Body of pancreas (tissue), 4 donors: ENCODE measurements at places on chromosomes 11 and 22. TPM values are rescaled to one million over a fixed set of nuclear protein-coding genes. Genes with fewer than 3 reads are reported as not detected.

DNA sequence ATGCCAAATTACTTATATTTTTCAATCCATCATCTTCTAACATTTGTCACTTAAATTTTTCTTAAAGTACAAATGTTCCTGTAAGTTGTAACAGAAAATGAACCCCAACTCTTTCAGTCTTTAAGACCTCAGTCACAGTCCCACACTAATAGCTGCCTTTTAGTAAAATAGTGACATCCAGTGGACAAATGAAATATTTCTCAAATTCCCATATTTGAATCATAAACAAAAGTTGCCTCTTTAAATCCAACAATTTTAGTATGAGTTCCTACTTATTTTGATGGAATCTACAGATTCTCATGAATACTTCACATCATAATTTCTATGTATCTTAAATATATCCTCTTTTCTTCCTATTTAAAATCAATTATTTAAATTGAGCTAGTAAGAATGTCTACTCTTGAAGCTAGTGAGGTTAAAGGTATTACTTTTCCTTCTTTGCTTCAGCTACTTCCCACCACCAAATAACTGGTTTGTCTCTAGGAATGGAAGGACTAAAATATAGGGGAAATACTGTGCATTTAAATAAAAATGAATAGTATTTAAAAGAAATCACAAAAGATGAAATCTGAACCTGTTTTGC is 9.2 kb downstream of the LIN7C start:
- no peak overlapping the region for H3K4me3 ChIP-seq
- no peaks in the 10 kb centered on the region for H3K27me3 ChIP-seq
- H3K36me3 ChIP-seq, result peaks cover 19% of the 10 kb centered on the region
- no peak overlapping the region for H3K27ac ChIP-seq

DNA sequence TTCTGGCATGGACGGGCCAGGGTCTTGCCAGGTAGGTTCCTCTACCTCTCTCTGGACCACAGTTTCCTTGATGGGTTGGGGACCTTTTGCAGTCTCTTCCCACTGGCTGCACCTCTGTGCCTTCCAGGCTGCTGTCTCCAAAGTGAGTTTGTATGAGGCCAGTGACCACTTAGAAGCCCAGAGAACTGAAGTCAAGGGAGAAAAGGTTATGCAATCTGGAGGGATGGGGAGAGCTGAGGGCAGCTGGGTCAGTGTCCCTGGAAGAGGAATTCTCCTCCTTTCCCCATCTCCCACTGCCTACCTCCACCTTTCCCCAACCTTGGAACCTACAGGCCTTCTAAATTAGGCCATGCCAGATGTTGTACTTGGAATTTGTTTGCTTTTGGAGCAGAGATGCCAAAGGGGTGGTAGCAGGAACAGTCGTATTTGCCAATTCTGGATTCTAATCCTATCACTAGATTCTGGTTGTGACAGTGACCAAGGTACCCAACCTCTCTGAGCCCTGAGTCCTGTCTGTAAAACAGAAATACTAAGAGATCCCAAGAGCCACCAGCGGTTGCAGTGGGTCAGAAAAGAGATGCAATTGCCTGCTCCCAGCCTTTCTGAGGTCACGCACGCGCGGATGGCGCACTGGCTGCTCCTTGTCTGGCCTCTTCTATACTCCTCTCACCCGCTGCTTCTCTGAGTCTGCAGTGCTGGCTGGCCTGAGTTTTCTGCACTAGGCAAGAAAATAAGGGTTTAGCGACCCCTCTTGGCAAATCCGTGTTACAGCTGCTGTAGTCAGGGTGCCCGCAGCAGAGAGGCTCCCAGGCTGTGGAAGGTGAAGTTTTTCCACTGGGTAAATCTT is 10.7 kb upstream of the ACCSL start:
- peak; percentile 81 for DNase-seq
- H3K4me3 ChIP-seq, result no peak overlapping the region
- no peak overlapping the region for H3K27ac ChIP-seq
- H3K36me3 ChIP-seq, result no peaks in the 10 kb centered on the region
- H3K27me3 ChIP-seq, result no peaks in the 10 kb centered on the region

BARX2 gene
- total RNA-seq, result 1.8 TPM

DGAT2 gene
- total RNA-seq, result 9.3 TPM

PRR5L gene
- 3.0 TPM for total RNA-seq
